ENCODE measurements at places on chromosomes 12 and 14.

- no peak for DNase-seq
These were observed 92.0 kb downstream of the PPP2R5C start for GRCh38 chr14:101853455-101854018.

- DNase-seq = no peak
These were observed 33.2 kb upstream of the IRF2BPL start for GRCh38 chr14:77061630-77062257.

GRCh38 chr14:72443256-72443655, 450.6 kb downstream of the DPF3 start:
- no peak for DNase-seq

GRCh38 chr14:101972126-101972866, 7.9 kb downstream of the DYNC1H1 start:
- no peak for DNase-seq

DNA sequence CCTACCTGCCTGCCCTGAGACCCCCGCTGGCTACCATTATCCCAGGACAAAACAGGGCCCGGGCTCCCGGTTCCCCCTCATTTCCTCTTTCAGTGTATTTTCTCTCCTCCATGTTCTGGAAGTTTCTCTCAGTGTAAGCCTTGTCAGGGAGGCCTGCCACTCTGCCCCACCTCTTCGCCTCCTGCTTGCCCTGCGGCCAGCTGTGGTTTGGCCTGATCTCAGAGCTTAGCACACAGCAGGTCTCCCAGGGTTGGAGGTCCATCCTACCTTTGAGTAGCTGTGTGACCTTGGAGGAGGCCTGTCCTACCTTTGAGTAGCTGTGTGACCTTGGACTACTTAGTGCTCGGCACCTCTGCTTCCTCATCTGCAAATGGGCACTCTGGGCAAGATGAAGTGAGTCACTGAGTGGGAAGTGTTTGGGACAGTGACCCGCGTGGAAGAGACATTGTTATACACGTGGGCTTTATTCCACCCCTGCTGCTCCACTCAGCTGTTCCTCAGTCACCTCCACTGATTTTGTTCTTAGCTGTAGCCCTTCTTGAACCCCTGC, 212.7 kb downstream of the ZFP36L1 start:
- no peak for DNase-seq

Data from stimulated activated CD8-positive, alpha-beta memory T cell treated with anti-CD3 and anti-CD28 coated beads, Interleukin-4, amount 100 ng/mL, for 4 hours (primary cell).